Heart left ventricle (tissue), 16 donors: ENCODE measurements at places on chromosomes 2 and 18.

GRCh38 chr2:230798769-230799399 is 65.9 kb upstream of the ITM2C start:
- DNase-seq: no peak

DNA sequence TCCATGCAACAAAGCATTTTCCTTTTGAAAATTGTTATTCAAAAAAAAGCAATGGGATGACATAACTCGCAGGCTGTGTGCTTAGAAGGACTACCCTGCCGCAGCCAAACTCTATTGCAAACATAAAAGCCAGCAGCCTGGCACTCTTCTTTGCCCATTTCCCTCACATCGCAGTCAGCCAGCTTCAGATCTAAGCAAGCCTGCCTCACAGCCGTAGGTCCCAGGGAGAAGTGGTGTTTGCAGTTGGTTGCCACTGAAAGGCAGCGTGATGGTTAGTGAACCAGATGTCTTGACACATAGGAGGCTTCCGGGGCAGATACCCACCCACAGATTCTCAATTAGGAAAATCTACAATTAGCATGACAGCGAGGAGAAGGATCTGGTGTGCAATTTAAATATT is 655.2 kb downstream of the RNF144A start:
- DNase-seq: no peak

DNA sequence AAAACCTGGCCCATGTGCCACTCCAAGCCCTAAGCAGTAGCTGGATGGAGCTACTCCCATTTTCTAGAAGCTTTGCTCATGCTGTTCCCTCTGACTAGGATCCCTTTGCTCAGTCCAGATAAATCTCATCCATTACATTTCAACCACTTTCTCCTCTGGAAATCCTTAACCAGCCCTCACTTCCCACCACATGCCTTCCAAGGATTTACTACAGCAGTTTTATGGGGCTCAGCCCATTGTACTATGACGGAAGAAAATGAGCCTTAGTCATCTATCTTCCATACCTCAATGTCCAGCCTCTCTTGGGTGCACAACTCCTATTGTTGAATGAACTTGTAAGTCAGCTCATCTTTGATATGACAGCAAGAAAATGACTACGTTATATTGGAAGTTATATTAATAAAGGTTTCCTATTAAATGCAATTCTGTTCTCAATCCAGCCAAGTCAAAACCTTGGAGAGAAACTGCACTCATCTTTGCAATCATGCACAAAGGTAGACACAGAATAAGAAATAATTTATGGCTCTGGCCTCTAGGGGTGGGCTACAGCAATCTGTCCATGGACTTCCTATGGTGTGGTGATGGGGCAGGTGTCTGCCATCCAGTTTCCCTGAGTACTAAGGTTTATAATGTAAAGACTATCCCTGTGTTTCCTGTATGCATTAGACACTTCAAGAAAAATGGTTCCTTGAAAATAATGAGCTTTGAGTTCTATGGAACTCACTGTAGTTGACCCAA is 3.4 kb downstream of the B4GALT6 start:
- no peak for DNase-seq

DNA sequence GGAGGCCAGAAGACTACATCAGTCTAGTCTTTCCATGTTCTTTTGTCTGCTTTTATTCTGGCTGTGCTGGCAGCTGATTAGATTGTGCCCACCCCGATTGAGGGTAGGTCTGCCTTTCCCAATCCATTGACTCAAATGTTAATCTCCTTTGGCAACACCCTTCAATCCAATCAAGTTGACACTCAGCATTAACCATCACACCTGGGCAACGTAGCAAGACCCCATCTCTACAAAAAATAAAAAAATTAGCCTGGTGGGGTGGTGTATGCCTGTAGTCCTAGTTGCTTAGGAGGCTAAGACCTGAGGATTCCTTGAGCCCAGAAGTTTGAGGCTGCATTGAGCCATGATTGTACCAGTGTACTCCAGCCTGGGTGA is 33.5 kb downstream of the EML4 start:
- DNase-seq: no peak

GRCh38 chr2:100983684-100984310 is 18.3 kb upstream of the RPL31 start:
- no peak for DNase-seq

- no peak for DNase-seq
These were observed 88.3 kb upstream of the PPP1CB start for GRCh38 chr2:28663359-28663758.

DNA sequence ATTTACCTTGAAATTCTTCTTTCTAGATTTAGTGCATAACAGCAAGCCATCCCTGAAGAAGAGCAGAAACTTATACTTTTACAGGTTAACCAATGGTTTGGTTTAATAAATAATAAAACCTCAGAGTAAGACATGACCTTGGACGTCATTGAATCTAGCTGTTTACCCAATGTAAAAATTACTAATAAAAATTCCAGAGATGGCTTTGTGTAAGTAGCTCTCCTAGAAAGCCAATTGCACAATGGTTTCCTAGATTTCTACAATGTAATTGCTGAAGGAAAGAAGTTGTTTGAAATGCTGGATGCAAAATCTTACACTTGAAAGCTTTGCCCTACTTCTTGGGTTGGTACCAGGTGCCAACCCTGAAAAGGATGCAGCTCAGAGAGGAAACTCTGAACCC is 1.5 kb downstream of the XDH start:
- DNase-seq: no peak
